ENCODE measurements at places on chromosomes 6 and 20.

GRCh38 chr6:27144740-27145079, 102.8 kb upstream of the PRSS16 start:
- no peak for DNase-seq

GRCh38 chr20:62788607-62789006, 7.7 kb upstream of the MRGBP start:
- DNase-seq, result no peak

- no peak for DNase-seq
These were observed 21.0 kb downstream of the COL9A1 start for GRCh38 chr6:70281923-70282311.

DNA sequence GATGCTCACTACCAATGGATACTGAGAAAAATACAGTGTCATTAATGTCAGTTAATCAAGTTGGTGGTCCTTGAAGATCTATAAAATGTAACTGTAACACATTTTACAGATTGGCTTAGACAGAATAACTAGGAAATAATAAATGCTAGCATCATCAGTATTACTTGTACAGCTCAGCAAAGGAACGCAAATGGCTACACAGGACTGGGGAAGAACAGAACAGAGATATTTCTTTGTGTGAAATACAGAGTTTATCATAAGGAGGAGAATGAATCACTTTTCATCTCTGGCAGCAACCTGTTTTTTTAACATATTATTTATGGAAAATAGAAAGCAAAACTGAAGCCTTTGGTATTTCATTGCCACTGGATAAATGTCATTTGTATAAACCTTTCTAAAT, 8.2 kb upstream of the QKI start:
- DNase-seq, result no peak

GRCh38 chr20:49559411-49560081, 8.4 kb downstream of the PTGIS start:
- DNase-seq, result no peak

DNA sequence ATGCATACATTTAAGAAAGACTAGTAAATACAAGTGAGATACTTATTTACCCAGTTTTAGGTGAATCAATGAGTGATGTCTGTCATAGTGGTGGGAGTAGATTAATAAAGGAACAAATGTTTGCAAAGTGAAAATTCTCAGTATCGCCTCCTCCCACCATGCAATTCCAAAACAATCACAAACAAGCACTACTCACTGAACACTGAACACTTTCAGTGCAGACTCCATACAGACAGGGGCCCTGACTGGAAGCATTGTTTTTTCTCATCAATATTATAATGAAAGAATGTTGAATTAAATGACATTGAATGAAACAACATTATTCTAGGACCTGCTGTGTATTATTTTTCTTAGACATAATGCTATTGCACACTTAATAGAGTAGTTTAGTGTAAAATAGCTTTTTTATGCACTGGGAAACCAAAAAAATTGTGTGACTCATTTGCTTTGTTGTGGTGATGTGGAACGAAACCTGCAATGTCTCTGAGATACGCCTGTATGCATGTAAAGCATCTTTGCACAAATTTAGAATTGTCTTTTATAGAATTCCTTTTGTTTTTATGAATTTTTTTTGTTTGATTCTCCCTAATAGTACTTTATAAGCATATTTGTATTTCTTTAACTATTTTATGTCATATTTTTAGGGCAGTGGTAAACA, 317.5 kb downstream of the UTRN start:
- DNase-seq, result no peak

DNA sequence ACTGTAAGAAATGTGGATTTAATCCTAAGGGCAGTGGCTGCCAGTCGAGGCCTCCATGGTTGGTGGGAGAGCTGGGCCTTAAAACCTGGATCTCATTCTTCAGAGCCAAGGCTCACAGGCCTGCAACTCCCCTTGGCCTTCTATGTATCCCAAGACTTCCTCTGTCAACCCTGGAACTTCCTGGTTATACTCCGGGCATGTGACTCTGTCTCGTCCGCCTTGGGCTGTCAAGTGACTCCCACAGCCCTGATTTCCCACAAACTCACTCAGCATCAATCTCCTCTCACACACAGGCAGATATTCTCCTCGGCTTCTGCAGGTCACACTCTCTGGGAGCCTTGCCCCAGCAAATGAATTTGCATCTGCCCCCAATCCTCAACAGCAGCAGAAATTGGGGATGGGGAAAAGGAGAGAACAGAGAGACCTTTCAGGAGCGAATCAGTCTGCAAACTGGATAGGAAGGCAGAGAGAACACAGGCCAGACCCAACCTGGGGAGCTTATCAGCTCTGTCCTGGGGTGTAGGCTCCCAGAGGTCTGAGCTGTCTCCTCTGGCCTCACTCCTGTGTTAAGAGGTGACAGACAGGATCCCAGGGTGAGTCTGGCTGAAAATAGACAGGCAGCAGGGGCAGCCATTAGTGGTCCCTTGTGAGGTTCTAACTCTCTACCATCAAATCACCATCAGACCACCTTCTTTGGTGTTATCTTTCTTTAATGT, 30.4 kb upstream of the PREX1 start:
- DNase-seq, result no peak

DNA sequence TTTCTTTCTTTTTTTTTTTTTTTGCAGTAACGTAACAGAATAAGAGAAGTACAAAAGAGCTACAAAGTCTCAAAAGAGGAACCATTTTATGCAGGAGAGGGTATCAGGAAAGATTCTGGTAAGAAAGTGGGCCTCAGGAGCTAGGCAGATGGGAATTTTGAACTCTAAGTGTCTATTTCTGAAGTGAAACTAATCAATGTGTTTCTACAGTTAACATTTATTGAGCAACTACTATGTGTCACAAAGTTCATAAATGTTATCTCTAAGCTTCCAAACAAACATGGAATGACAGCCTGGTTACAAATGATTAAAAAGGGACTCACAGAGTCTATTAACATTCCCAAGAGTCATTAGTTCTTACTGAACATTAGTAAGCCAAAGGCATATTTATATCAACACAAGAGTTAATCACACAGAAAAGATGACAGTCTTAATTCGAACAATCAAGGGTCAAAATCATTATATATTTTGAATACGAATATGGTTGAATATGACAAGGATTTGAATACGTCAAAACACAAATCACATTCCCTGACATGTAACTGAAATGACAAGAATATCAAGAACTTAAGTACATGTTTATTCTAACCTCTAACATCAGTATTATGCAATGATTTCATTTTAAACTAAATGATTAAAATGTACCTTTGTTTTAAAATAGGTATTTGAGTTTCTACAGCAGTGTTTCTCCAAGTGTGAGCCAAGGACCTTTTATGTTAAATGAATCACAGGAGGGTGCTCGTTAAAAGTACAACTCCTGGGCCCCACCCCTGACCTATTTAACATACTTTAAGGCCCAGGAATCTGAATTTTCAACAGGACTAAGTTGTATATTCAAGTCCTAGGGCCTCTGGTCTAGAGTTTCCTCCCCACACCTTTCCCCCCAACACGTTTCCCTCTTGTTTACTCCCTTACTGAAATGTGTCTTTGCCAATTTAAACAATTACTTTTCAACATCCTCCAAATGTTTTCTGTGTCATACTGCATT, 89.7 kb downstream of the ATXN1 start:
- no peak for DNase-seq

DNA sequence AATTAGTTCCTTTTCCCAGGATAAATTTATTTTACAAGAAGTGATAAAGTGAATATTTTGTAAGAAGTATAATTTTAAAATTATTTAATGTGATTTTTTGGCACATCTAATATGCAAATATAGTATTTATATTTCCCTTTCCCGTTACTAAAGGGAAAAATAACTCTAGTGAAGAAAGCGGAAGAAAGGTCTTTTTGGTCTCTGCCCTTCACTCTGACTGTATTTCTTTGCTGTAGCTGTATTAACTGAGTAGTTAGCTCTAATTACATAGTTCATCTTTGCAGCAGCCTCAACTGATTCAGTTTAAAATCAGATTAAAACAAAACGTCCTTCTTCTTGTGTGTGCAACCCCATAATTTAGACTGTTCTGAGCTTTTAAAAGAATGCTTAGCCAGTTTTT, 57.4 kb upstream of the RNF144B start:
- DNase-seq, result no peak

GRCh38 chr6:113281014-113281413, 576.1 kb upstream of the MARCKS start:
- no peak for DNase-seq

DNA sequence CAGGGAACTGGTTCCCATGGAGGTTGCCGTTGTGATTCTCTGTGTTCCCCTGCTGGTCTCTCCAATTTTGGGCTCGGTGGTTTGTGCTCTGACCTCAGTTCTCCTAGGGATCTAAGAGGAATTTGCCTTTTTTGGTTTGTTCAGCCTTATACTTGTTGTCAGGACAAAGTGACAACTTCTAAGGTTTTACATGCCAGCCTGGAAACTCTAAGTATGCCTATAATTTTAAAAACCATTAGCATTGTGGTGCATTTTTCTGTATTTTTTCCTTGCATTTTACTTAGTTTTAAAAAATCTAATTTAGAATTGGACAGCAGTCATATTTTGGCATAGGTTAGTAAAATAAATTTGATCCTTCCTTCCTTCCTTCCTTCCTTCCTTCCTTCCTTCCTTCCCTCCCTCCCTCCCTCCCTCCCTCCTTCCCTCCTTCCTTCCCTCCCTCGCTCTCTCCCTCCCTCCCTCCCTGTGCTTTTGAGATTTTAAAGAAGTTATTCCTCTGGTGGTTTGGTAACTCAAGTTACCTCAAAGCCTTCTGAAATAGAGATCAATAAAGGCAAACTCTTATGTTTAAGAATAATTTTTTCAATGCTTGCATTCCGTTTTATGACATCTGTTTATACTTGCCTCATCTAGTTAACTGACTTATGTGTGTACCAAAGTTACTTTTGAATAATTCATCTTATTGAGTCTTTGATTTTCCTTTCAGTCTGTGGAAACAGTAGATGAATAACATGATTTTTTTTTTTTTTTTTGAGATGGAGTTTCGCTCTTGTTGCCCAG, 141.3 kb upstream of the RGS17 start:
- no peak for DNase-seq

- DNase-seq, result no peak
These were observed 248.5 kb downstream of the BTBD3 start for GRCh38 chr20:12166053-12166717.

DNA sequence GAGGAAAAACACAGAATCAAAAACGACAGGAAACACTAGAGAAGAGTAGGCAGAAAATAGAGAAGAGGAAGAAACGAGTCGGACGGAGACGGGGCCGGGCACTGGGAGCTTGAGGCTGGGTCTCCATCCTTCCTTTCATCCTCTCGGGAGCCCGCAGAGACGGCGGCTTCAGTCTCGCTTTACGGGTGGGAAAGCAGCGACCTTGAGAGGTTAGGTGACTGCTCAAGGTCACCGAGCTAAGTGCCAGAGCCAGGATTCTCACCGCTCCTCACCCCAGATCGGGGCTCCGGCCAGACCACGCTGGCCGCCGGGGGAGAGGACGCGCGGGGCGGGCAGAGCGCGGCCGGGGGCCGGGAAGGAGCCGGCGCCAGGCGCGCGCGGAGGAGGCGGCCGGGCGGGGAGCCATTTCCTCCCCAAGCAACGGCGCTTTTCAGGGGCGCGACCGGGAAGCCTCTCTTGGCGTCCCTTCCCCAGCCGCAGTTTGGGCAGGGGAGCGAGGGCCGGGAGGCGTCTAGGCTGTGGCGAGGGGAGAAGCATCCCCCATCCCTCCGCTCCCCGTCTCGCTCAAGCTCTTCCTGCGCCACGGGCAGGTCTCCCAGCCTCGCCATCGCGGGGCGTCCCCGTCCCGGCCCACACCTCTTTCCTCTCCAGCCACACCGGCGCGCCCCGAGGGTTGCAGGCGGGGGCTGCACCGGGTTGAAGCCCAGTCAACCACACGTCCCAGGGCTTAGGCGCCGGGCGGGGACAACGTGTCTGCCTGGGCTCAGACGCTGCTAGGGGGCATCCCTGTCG, 24.1 kb upstream of the MAP3K7 start:
- DNase-seq, result no peak

DNA sequence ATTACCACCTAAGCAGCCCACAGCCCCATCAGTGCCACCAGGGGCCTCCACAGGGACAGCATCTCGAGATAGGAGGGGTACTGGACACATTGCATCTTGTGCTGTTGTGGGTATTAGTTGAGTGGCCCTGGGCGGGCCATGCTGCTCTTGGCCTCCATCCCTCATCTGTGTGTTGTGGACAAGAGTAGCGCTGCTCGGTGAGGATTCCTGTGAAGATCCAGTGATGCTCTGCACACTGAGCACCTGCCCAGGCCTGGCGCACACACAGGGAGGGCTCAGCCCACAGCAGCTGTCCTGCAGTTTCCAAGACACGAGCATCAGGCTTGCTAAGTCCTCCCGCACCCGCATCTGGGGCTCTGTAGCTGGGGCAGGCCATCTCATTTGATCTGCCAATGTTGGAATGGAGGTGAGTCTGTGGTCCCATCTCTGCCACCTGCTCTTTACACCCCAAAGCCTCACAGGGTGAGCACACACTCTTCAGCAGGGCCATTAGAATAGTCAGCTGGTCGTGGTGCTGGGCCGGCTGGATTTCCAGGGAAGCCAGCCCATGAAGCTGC, 32.0 kb downstream of the SPATA2 start:
- no peak for DNase-seq

- DNase-seq, result no peak
These were observed 214.8 kb upstream of the MOCS1 start for GRCh38 chr6:40148882-40149573.

DNA sequence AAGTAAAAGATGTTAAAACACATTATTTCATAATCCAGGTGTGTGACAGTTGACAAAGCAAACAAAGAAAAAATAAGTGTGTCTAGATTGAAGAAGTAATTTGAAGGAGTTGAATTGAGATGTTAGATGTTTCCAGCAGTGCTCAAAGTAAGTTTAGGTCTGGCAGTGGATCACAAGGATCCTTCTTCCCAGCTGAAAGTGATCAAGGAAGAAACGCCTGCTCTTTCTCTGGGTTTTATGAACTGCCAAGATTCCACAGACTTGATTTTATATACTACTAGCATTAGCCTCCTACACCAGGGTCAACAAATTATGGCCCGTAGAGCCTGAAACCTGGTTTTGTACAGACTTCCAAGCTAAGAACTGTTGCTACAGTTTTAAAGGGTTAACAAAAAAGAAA, 30.3 kb downstream of the STX7 start:
- no peak for DNase-seq

DNA sequence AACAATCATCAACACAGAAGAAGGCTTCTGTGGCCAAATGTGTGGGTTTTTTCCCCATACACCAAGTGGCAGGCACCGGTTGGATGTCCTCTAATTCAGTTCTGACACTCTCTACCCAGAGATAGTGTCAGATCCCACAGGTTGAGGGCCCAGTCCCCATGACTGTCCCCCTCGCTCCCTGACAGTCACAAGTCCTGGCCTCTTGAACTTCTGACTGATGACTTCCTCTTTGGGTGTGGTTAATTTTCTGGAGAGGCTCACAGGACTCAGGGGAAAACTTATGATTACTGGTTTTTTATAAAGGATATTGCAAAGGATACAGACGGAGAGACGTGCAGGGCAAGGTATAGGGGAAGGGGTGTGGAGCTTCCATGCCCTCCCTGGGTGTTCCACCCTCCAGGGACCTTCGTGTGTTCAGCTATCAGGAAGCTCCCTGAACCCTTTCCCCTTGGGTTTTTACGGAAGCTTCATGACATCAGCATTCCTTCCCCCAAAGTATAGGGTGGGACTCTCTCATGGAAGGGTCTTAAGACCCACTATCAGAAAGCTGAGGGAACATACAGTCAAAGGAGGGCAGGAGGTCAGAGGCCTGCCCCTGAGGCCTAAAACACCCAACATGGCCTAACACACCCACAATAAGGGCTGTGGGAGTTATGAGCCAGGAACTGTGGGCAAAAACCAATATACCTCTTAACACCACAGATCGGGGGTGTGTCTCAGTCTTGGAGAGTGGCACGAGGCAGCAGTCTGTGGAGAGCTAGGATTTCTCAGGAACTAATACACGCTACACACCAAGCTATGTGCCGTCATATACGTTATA, 33.3 kb downstream of the FARS2 start:
- no peak for DNase-seq

GRCh38 chr6:35603326-35604202, 85.2 kb downstream of the FKBP5 start:
- DNase-seq, result no peak

All from stimulated activated CD8-positive, alpha-beta memory T cell treated with anti-CD3 and anti-CD28 coated beads, Interleukin-7, amount 100 ng/mL, for 1 hour (primary cell).